Smooth muscle cell of trachea (primary cell): ENCODE measurements at places on chromosomes 7 and 10. TPM values are rescaled to one million over a fixed set of nuclear protein-coding genes. Genes with fewer than 3 reads are reported as not detected.

PPP1R9A gene
- 0.44 and 1.7 TPM in 2 replicates for total RNA-seq

TLX1 gene
- not detected in 2 replicates for total RNA-seq

SPDYE5 gene
- not detected in 2 replicates for total RNA-seq

SCIN gene
- total RNA-seq, result under 0.01 TPM in 2 replicates

HTR5A gene
- not detected in 2 replicates for total RNA-seq

TAS2R3 gene
- 1.3 and 1.8 TPM in 2 replicates for total RNA-seq
